Left ventricle myocardium superior (tissue), 1 donor: ENCODE measurements at places on chromosomes 7 and 10. TPM values are rescaled to one million over a fixed set of nuclear protein-coding genes. Genes with fewer than 3 reads are reported as not detected.

Gene MINDY4
- 4.9 TPM for total RNA-seq

Gene APBB1IP
- 2.8 TPM for total RNA-seq

Gene GPNMB
- 339 TPM for total RNA-seq

Gene SPDYE8
- not detected for total RNA-seq

Gene HOXA1
- not detected for total RNA-seq

Gene PRLHR
- total RNA-seq = not detected

Gene AMZ1
- 0.05 TPM for total RNA-seq
